ENCODE measurements at places on chromosomes 5 and 9.

DNA sequence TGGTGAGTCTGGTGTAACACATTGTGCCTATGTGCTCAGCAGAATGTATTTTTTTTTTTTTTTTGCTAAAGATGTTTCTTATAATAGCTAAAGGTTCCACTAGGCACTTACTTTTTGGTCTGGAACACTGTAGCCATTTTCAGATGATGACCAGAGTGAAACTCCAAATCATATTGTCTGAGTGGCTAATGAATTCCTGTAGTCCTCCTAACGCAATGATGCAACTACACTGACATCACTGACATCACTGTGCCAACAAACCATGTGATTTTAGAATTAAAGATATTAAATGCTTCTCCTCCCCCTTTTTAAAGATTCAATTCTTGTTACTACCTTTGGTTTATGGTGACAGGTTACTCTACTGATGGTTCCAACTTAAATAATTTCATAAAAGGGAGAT, 28.8 kb downstream of the JAKMIP2 start:
- no peak for DNase-seq

DNA sequence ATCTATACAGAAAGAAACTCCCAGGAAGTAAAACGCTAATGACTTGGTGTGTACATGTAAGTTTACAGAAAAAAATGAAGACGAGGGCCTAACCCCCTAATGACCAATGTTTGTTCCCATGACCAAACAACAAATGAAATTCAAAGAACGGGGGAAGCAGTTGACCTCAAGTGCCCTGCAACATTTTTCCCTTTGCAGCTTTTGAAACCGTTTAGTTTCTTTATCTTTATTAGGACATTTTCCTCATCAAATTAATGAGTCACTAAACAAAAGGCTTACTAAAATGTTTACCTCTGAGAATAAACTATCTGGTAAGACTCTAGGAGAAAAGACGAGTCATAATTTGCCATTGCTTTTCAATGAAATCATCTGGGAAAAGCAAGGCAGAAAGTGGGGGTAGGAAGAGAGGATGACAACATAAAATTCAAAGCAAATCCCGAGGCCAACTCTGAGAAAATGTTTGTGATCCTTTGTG, 57.4 kb downstream of the LHFPL2 start:
- peak; percentile 61 for DNase-seq

GRCh38 chr5:65068410-65068809, 299.7 kb downstream of the CWC27 start:
- no peak for DNase-seq

DNA sequence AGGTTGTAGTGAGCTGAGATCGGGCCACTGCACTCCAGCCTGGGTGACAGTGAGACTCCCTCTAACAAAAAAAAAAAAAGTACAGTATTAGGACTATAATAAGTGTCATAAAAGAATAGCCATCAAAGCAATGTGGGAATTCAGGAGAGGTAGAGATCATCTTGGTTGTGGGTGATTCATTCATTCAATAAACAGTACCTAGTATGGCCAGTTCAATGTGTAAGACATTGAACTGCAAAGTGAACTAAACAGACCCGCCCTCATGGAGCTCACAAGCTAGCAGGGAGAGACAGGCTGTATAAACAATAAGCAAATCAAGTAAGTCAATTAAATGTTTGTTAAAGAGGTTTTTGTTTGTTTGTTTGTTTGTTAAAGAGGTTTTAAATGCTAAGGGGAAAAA, 146.1 kb upstream of the RANBP3L start:
- no peak for DNase-seq

GRCh38 chr5:180598316-180598701, 7.0 kb upstream of the SCGB3A1 start:
- DNase-seq, result no peak

- DNase-seq, result no peak
Measured at GRCh38 chr9:135877791-135878527, 29.4 kb downstream of the CAMSAP1 start.

- DNase-seq, result peak; percentile 76
Measured at GRCh38 chr5:127565586-127566270, 48.3 kb downstream of the PRRC1 start.

DNA sequence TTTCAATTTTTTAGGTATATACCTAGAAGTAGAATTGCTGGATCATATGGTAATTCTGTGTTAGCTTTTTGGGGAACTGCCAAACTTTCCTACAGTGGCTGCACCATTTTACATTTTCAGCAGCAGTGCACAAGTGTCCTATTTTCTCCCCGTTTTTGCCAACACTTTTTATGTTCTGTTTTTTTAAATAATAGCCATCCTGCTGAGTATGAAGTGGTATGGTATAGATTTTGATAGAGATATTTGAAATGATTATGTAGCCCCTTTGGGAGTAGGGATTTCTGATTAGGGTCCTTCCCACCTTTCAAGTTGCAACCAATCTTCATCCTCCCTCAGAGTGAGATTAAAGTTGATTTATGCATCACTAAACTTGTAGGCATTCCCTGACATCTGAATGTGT, 76.5 kb downstream of the ARHGEF28 start:
- DNase-seq, result no peak

DNA sequence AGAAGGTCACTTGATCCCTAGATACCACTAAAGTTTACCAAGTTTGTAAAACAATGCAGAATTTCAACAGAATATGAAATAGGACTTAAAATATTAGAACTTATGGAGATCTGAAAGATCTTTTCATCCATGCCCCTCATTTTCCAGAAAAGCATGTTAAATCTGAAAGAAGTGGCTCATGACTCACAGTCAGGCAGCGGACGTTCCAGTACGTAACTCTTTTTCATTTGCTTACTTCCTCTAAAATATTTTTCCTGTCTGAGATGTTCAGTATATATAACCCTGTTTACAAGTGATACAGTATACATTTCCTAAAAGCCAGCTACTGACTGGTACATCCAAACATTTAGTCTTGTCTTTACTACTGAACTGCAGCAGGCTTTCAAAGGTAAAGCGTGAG, 22.3 kb downstream of the FBXW2 start:
- peak; percentile 63 for DNase-seq

GRCh38 chr9:72681283-72681630, 159.8 kb downstream of the TMC1 start:
- no peak for DNase-seq

DNA sequence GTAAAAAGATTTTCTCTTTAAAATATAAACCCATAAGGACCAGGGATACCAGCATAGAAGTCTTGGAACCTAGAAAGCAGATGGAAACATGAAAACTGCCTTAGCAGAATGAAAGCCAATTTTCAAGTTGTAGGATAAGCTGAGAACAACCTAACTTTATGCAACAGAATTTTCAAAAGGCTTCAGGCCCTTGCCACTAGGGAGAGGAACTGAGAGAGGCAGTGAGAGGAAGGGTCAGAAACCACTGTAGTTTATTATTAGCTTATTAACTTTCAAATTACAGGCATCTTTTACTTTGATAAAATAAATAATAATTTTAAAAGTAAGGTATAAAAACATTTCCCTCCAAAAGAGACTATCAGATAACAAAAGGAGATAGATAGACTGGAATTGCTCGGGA, 33.4 kb downstream of the FAM81B start:
- no peak for DNase-seq

DNA sequence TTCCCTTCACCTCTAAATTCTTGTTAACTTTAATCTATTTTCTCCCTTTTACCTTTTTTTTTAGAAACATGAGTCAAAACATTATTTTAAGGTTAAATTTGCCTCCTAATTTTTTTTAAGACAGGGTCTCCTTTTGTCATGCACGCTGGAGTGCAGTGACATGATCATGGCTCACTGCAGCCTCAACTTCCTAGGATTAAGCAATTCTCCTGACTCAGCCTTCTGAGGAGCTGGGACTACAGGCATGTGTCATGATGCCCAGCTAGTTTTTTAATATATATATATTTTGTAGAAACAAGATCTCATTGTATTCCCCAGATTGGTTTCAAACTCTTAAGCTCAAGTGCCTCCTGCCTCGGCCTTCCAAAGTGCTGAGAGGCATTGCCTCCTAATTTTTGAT, 424.7 kb upstream of the FAM174A start:
- peak; percentile 7 for DNase-seq

GRCh38 chr9:137286975-137287383, 9.5 kb downstream of the TOR4A start:
- peak; percentile 74 for DNase-seq

GRCh38 chr9:78463750-78464149, 166.8 kb downstream of the PSAT1 start:
- no peak for DNase-seq

DNA sequence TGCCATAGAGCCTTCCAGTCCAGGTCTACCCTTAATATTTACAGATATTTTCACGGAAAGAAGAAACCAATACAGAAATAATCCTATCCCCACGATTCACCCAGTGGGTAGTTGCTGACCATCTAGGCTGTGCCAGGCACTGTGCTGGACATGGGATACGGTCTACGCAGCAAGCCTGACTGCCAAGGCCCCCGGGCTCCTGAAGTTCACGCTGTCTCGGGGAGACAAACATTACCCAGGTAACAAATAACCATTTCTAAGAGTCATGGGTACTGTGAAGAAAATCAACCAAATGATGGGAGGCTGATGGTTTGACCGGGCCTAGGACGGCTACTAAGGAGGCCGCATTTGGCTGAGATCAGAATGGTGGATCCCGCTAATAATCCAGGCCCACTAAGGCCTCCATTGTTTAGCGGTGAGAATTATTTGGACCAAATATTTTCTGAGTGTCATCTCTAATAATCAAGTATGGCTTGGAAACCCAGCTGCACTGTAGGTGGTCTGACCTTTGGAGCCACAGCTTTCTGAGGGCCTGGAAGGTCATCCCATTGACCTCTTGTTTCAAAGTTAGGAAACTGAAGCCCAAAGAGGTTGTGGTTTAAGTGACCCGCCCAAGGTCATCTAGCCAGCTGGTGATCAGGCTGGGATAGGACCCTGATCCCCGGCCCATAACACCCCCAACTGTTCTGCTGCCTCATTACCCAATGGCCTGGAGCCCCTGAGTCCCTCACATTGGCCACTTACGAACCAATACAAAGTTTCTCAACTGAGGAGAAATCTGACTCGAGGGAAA, 82.4 kb downstream of the AK8 start:
- DNase-seq, result no peak

DNA sequence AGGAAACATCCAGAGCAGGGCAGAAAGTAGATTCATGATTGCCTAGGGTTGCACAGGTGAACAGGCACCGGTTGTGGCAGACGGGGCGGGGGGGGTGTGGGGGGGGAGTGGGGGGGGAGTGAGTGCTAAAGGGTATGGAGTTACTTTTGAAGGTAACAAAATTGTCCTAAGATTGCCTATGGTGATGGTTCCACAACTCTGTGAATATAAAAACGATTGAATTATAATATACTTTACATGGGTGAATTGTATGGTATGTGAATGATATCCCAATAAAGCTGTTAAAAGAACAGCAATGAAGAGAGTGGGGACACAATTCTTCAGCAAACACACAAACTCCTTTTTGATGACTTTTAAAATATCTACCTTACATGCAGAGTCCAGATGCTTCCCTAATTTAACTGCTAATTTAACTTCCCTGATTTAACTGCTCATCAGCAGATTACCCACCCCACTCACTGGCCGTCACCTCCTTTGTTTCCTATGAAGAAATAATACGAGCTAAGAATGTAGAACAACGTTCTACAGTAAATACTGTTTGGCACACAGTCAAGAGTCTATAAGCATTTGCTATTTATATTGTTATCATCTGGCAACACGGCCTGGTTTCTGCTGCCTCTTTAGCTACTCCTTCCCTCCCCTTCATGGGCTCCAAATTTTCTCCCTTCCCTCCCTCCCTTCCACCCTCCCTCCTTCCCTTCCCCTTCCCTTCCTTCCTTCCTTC, 83.5 kb downstream of the PTCH1 start:
- no peak for DNase-seq

GRCh38 chr5:143147902-143148301, 255.6 kb downstream of the NR3C1 start:
- DNase-seq, result no peak

GRCh38 chr5:137370096-137371071, 128.7 kb downstream of the SPOCK1 start:
- DNase-seq, result peak; percentile 71

DNA sequence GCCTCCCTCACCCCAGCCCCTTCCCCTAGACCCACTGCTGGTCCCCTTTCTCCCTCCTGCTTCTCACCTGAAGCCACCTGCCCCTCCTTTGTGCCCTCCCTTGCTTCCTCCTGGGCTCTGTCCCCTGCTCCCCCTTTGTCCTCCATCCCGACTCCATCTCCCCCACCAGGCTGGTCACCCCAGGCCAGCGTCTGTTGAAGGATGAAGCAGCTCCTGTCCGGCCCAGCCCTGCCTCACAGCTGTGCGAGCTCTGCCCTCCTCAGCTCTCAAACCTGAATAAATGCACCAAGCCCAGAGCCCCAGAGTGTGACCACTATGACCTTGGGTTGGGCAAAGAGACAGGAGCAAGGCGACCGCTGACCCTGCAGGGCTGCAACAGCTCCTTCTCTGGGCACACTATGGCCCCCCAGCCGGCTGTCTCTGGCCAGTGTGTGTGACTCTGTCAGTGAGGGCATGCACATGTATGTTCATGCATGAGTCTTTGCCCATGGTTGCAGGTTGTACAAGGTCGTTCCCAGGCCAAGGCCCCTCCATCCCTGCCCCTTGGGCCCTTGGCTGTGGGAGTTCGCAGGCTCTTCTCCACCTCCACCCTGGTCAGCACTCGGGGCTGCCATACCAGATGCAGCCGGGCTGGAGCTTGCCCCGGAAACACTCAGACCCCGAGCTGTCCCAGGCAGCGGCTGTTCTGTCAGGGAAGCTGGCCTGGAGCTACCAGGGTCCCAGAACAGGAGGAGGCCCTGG, 3.3 kb downstream of the LCN12 start:
- no peak for DNase-seq

GRCh38 chr5:170211575-170212334, 21.0 kb upstream of the C5orf58 start:
- DNase-seq, result no peak

DNA sequence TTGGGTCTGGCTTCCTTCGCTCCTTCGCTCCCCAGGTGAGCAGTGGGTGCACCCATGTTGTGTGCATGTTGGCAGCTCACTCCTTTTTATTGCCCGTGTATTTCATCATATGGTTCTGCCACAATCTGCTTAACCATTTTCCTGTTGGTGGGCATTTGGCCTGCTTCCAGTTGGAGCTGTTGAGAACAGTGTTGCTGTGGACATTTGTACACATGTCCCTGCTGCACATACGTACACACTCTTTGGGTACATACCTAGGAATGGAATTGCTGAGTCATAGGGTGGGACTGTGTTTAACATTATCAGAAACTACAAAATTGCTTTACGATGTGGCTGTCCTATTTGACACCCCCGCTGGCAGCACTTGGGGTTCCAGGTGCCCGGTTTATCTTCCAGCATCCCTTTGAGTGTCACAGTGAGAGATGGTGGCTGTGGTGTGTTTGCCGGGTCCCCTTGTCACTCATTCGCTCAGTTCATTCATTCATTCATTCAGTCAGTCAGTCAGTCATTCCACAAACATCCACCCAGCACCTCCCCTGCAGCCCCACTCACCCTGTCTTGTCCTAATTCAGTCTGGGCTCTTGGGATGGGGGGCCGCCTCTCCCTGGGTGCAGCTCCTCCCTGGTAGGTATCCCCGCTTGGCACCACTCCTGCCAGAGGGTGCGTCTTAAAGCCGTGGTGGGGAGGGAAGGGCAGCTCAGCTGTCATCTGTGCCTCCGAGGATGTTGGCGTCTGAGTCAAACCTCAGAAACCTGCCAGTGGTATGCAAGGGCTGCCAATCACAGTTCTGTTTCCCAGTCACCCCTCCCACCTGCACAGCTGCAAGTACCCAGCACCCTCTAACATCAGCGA, 7.9 kb upstream of the FIBCD1 start:
- no peak for DNase-seq

- DNase-seq, result no peak
Measured at GRCh38 chr5:9851458-9851857, 221.3 kb upstream of the TAS2R1 start.

- DNase-seq, result no peak
Measured at GRCh38 chr5:88550736-88551135, 282.1 kb upstream of the TMEM161B start.

GRCh38 chr9:128689820-128690683, 1.0 kb downstream of the SET start:
- no peak for DNase-seq
